Stimulated activated CD4-positive, alpha-beta T cell treated with anti-CD3 and anti-CD28 coated beads, Interleukin-15, amount 100 ng/mL, for 1 hour (primary cell): ENCODE measurements at places on chromosomes 12 and 14.

GRCh38 chr14:84533791-84534190 lies 996.2 kb upstream of the FLRT2 start:
- DNase-seq, result no peak

- DNase-seq, result no peak
Observed at GRCh38 chr12:107570721-107571120, 114.9 kb upstream of the PWP1 start.

GRCh38 chr14:91317381-91318308 lies 73.1 kb upstream of the GPR68 start:
- DNase-seq, result peak; percentile 66

DNA sequence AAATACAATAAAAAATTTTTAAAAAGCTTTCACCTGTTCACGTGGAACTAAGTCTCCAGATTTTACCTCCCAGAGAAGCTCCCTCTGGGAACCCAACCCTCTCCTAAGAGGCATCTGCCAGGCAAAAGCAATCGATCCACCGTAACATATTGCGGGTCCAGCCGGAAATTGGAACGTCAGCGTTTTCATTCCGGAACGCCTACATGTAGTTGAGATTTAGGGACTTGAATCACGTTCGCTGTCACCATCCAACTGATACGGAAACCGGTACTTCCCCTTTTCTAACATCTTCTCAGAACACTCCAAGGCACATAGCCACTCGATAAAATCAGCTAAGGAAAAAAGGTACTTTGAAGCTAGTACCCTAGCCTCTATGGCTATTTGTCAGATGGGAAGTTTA lies 70.3 kb downstream of the COX16 start:
- DNase-seq, result peak; percentile 10

GRCh38 chr14:95037273-95037672 lies 120.1 kb downstream of the DICER1 start:
- DNase-seq, result no peak

GRCh38 chr12:6377667-6377994 lies 2.3 kb upstream of the SCNN1A start:
- DNase-seq, result no peak

GRCh38 chr12:98137278-98137677 lies 378.1 kb upstream of the TMPO start:
- no peak for DNase-seq

- no peak for DNase-seq
Observed at GRCh38 chr12:110111476-110112334, 12.5 kb upstream of the IFT81 start.

DNA sequence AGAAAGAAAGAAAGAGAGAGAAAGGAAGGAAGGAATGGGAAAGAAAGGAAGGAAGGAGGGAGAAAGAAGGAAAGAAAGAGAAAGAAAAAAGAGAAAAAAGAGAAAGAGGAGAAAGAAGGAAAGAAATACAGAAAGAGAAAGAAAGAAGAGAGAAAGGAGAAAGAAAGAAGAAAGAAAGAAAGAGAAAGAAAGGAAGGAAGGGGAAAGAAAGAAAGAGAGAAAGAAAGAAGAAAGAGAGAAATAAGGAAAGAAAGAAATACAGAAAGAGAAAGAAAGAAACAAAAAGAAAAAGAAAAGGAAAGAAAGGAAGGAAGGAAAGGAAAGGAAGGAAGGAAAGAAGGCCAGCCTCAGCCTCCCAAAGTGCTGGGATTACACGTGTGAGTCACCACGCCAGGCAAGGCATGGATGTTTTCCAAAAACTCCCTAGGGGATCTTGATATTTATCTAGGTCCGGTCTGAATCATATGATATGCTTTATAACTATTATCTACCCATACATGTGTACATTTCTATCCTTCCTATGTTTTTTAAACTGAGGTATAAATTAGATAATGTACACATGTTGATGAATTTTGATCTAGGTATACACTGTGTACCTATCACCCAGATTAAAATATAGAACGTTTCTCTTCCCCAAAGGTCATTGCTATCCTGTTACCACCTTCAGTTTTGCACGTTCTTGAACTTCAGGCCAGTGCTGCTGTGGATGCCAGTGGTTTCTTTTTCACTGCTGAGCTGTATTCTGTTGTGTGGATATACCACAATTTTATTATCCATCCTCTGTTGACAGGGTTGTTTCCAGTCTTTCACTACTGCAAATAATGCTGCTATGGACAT lies 177.9 kb downstream of the RBM19 start:
- no peak for DNase-seq

GRCh38 chr12:33000016-33000415 lies 103.4 kb upstream of the PKP2 start:
- no peak for DNase-seq

DNA sequence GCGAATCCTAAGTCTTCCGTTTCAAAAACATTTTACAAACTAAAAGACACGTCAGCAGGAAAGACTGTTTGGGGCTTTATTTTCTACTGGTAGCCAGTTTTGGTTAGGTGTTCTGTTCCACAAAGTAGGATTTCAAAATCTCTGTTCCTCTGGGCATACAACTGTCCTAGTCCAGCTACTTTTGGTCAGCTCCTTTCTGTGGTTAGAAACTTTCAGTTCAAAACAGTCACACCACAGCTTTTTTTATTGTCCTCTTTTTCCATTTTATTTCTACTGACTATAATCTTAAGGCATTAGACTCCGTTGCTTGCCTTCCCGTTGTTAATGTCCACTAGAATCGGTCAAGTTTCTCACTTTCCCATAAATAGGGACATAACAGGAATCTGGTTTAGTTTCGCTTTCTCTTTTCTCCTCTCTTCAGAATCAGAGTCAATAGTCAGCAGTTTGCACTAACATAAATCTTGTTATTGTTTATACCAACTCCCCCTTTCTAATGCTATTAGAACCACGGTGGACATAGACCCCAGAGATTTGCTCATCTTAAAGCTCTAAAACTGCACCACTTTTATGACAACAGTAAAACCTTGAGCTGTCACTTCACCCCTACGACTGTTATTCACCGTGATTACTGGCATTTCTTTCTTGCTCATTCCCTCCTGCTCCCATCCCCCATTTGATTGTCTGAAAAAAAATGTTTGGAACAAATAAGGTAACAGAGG lies 41.5 kb upstream of the NPAS3 start:
- no peak for DNase-seq

GRCh38 chr14:58560208-58560607 lies 77.6 kb upstream of the DACT1 start:
- no peak for DNase-seq

GRCh38 chr14:42541535-42542001 lies 934.9 kb downstream of the LRFN5 start:
- DNase-seq, result no peak

- DNase-seq, result no peak
Observed at GRCh38 chr12:57940052-57940914, 1.1 kb upstream of the ATP23 start.

DNA sequence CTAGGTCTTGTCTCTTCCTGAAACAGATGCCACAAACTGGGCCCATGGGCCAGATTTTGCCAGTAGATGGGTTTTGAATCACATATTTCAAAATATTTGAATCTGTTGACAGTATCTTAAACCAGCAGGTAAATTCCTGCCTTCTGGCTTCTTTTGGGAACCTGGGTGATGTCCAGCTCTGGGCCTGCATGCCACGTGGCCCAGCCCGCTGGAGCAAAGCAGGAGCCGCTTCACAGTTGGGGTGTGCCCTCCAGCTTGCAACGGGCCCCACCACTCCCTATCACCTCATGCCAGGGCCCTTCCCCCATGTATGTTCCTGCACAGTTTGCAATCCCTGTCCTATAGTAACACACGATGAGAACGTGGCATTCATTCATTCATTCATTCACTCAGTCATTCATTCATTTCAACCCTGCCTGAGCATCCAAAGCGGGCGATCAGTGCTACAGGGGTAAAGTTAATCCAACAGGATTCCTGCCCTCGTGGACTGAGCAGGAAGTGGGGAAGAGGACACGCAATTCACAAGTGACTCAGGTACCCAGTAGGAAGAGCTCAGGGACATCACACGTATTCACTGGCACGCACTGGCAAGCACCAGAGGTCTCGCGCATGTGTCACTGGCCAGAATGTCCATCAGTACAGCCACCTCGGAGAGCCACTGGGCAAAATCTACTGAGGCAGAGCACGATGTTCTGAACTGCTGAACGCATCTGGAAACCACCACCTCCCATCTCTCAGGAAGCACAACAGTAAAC lies 27.8 kb downstream of the SCARB1 start:
- DNase-seq, result no peak

DNA sequence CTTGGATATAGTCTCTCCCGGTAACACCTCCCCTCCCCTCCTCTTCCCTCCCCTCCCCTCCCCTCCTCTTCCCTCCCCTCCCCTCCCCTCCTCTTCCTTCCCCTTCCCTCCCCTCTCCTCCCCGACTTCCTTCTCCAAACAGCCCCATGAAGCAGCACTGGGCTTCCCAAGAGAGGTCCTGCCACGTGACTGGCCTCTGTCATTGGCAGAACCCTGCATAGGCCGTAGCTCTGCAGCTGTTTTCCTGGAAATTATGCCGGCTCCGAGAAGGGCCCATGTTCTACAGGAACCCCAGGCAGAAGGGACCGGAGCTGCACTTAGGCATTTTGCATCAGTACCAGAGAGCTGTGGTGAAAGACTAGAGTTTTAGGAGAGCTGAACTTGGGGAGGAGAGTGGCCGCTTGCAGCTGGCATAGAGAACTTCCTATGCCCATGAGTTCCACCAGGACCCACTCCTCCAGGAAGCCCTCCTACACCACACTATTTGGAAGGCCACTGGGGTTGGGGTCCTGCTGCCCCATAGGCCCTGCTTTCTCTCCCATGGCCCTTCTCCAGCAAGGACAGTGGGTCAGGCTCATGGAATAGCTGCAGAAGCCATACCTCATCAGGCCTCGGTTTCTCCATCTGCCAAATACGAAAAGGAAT lies 5.1 kb upstream of the TNFAIP2 start:
- DNase-seq, result no peak

GRCh38 chr14:65096323-65097089 lies 5.8 kb downstream of the MAX start:
- no peak for DNase-seq

GRCh38 chr14:74207943-74208342 lies 31.3 kb upstream of the VSX2 start:
- DNase-seq, result no peak

GRCh38 chr14:50222055-50222613 lies 9.2 kb downstream of the SOS2 start:
- DNase-seq, result no peak

GRCh38 chr14:102058961-102059360 lies 27.9 kb downstream of the HSP90AA1 start:
- DNase-seq, result no peak

DNA sequence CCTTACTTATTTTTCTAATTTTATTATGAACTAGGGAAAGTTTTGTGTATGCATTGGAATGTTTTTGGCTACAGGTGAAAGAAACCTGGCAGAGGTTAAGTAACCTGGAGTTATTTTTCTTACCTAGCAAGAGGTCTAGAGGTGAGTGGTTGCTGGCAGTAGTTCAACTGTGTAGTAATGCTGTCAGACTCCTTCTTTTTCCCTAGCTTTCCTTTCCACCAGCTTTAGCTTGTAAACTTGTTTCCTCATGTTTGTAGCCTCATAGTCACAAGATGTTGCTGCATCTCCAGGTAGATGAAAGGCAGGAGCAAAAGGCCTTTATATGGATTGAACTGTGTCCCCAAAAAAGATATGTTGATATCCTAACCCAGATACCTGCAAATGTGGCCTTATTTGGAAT lies 105.1 kb upstream of the AMIGO2 start:
- no peak for DNase-seq

GRCh38 chr12:64550755-64551154 lies 59.5 kb upstream of the RASSF3 start:
- DNase-seq, result no peak

DNA sequence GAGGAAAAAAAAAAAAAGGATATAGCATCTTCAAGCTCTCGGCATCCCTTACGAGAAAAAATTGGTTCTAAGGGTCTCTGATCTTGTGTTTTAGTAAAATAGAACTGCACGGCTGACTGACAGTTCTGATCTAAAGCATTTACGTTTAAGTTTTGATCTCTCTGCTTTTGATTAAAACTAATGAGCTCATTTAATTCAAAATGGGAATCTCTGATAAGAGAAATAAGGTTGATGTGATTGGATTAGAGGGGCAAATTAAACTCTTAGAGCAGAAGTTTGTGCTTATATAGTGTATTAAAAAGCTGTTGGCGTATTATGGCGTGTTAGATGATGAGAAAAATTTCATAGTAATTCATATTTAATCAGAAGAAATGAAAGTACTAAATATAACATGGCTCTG lies 217.6 kb downstream of the EGLN3 start:
- DNase-seq, result no peak

GRCh38 chr12:52029685-52030084 lies 21.6 kb upstream of the NR4A1 start:
- no peak for DNase-seq

DNA sequence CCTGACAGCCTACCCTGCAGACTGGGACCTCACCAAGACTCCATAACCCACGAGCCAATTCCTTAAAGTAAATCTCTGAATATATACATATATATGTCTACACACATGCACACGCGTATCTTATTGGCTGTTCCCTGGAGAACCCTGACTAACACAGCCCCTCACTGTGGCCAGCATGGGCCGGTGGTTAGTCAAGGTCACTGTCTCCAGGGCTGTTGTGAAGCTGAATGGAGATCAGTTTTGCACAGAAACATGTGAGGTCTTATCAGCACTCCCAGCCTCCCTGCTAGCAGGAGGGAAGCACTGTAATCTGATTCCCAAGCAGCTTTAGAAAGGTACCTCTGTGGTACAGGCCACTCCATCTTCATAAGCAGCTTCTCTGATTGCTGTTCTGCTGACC lies 46.6 kb upstream of the PLEKHG6 start:
- no peak for DNase-seq

- no peak for DNase-seq
Observed at GRCh38 chr12:119008691-119009221, 27.4 kb downstream of the SRRM4 start.
